Keratinocyte (primary cell): ENCODE measurements at places on chromosomes 13 and 19. TPM values are rescaled to one million over a fixed set of nuclear protein-coding genes. Genes with fewer than 3 reads are reported as not detected.

The ZNF155 gene
- polyA plus RNA-seq: 5.0 to 7.0 TPM (median 6.2 TPM) in 3 replicates

The LRG1 gene
- 1.2 to 3.5 TPM (median 1.3 TPM) in 3 replicates for polyA plus RNA-seq

The DMKN gene
- 235 to 251 TPM (median 238 TPM) in 3 replicates for polyA plus RNA-seq

The FPR3 gene
- not detected in 3 replicates for polyA plus RNA-seq

The SIRT6 gene
- 14.6 to 28.6 TPM (median 17.4 TPM) in 3 replicates for polyA plus RNA-seq

The DLL3 gene
- 0.80 to 1.1 TPM (median 0.89 TPM) in 3 replicates for polyA plus RNA-seq

The ICAM1 gene
- polyA plus RNA-seq: 0.30 to 0.56 TPM (median 0.35 TPM) in 3 replicates

The LILRB4 gene
- not detected in 3 replicates for polyA plus RNA-seq

The CRB3 gene
- polyA plus RNA-seq: 5.5 to 11.9 TPM (median 6.1 TPM) in 3 replicates

The KCNJ14 gene
- 0.34 to 0.46 TPM (median 0.39 TPM) in 3 replicates for polyA plus RNA-seq

The NDUFS7 gene
- 23.2 to 52.1 TPM (median 41.3 TPM) in 3 replicates for polyA plus RNA-seq

The ATXN8OS gene
- polyA plus RNA-seq: not detected in 3 replicates

- DNase-seq: no peak
These were observed 5.8 kb downstream of the ZIC2 start for GRCh38 chr13:99987154-99988019.

GRCh38 chr19:10643968-10644259, 10.2 kb upstream of the ILF3 start:
- no peak for DNase-seq

DNA sequence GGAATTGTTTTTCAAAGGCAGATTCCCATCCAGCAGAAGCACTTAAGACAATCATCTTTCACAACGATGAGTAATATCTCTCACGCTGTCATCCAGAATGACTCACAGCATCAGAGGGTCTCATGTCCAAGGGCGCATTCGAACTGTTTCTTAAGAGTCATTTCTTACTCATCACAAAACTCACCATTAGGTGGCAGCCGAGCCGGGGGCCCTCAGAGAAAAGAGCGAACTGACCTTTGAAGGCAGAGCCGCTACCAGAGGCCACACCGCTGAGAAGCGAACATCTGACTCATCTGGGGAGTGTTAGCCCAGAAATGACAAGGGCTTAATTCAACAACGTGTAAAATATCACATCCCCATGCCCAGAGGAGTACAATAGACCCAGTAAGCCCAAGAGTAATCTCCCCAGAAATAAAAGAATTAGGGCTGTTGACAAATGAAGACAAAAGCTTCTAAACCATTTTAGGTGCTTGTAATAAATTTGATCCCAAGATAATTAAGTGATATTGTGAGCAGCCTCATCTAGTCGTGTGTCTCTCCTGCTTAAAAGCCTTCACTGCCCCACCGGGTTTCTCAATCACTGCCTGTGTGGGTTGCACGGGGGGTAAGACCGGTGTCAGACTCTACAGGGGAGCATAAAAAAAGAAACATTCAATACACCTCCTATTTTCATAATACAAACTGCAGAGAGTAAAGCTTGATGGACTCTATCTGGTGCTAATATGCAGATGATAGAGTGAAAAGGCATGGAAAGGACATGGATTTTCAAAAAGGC, 96.2 kb downstream of the CYSLTR2 start:
- DNase-seq: peak; percentile 92

- DNase-seq: no peak
These were observed 16.7 kb upstream of the CCDC124 start for GRCh38 chr19:17915940-17916593.

GRCh38 chr13:71260246-71260645, 606.8 kb downstream of the DACH1 start:
- no peak for DNase-seq

DNA sequence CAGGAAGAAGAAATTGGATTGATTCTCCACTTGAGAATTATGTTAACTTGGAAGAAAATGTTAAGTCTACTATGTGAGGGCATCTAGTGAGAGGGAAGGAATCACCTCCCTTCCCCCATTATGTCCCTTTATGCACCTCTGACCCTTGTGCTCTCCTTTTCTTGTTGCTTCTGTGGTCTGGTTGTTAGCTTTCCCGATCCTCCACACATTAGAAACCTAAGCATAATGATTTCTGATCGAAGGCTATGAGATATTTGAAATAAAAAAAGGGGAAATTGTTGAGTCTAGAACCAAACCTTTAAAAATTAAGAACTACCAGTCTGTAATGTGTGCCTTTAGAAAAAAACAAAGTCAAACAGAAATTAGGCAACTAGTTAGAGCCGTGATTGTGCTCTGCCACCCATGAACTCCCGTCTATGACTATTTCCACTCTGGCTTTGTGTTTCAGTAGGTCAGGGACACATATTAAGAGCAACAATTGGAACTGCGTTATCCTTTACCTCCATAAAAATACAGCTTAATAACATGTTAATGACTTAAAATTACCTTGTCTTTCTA, 463 bp upstream of the GPC6 start:
- DNase-seq: no peak

DNA sequence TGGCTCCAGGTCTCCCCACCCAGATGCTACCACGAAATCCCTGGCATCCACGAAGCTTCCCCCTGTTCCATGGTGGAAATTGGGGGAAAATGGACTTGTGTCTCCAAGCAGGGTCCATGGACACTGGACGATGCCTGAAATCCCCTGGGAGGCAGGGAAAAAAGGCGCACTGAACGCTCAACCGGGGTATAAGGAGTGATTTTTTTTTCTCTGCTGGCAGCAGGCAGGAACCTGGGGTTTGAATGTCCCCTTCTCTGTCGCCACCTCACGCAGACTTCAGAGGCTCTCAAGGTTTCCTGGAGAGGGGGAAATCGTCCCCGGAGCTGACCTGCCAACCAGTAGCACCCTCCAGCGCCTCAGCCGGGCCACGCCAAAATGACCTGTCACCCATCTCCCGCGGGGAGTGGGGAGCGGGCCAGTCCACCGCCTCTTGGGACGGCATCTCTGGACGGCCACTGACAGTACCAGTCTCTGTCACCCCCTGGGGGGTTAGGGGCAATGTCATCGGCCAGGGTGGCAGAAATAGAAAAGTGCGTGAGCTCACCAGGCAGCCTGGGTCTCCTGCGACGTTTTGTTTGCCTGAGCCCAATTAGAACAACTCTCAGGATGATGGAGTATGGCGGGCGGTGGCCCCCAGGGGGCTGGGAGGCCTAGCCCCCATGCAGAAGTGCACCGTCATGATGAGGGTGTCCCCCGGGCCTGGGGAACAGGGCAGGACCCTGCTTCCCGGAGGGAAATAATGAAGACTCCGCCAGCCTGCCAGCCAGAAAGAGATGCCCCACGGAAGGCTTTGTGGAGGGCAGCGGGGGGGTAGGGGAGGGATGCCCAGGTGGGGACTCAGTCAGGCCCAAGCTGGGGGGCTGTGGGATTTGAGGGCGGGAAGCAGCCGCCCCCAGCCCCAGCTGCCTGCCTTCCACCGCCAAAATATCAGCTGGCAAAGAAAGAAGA, 2.6 kb downstream of the PTPRS start:
- DNase-seq: no peak

DNA sequence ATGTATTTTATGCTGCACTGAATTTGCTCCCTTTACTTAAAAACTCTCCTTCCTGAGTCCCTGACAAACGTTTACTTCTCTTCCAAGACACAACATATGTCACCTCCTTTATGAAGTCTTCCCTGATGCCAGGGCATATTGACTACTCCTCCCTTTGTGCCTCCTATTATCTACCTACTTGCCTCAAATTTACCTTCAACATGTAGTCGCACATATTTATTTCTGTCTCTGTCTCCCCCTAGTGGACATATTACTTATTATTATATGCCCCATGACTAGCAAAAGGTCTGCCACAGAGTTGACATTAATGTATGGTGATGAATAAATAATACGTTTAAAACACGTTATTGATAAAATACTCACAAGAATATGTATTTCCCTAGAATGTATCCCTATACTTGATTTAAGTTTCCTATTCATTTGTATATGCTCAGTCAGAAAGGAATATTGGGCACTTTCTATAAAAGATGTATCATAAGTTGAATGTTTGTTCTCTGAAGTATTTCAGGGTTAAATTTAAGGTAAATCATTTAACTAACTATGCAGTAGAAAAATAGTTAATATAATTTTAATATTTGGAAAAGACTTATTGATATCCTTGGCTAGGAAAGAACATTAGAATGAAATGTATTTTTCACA, 250.3 kb upstream of the ATXN8OS start:
- DNase-seq: no peak

DNA sequence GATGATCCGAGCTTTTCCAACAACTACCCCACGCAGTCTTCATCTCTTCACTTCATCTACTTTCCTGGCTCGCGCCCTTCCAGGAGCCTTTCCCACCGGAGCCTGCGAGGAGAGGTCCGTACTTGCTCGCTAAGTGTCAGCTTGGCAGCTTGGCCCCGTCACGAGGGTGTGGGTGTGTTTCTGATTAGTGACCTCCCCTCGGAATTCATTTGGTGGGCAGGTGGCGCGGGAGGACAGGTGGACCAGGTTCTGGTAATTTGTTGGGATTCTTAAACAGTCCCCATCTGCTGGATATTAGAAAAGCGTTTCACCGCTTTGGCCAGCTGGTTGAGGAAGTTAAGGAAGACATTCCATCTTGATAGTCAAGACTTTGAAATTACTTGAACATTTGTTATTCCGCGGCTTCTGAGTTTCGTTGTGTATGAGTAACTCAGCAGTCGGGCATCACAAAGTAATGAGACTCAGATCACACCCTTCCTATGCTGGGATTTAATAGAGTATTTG, 515 bp downstream of the UFM1 start:
- DNase-seq: no peak

DNA sequence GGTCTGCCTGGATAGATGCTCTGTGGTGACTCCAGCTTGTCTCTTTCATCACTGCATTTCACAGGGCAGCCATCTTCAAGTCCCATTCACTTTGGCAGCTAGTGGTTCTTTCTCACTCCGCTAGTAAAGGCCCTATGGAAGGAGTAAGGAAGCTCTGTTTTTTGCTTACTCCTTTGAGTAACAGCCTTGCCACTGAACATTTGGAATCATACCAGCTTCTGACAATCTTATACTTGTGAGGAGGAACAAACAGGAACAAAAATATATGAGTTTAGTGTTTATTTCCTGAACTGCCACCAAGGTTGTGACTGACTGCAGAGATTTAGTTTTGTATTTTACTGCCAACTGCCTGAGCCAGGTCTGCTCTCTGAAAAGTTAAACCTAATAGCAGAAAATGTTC, 38.7 kb downstream of the KCTD4 start:
- DNase-seq: no peak

GRCh38 chr19:32308431-32309077, 36.9 kb upstream of the ZNF507 start:
- no peak for DNase-seq

DNA sequence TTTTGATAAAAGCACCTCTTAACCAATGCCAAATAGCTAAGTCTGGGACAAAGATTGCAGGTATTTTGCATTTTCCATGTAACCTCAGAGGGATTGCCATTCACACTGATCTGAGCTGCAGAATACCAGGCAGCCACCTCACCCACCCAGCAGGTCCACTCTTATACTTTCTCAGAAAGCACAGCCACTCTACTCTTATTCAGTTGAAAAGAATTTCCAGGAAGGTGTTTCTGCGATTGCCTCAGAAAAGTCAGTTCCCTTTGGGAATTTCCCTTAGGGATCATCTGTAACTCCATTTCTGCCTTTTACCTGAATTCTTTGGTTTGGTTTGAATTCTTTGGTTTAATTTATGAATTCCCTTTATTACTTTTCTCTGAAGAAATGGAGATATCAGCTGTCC, 904 bp upstream of the ALOX5AP start:
- DNase-seq: no peak

GRCh38 chr19:49710372-49710951, 19.5 kb downstream of the CPT1C start:
- DNase-seq: no peak

DNA sequence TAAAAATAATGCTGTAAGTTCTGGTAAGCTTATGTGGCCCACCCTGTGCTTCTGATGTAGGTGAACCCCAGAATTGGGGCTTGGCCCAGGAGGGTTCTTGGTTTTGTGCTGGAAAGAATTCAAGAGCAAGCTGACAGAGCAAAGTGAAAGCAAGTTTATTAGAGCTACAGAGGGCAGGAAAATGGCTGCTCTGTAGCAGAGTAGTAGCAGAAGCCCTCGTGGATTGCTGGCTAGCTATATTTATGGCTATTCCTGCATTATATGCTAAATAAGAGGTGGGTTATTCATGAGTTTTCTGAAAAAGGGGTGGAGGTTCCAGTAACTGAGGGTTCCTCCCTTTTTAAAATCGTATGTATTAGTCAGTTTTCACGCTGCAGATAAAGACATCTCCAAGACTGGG, 20.6 kb upstream of the ZNF599 start:
- no peak for DNase-seq

DNA sequence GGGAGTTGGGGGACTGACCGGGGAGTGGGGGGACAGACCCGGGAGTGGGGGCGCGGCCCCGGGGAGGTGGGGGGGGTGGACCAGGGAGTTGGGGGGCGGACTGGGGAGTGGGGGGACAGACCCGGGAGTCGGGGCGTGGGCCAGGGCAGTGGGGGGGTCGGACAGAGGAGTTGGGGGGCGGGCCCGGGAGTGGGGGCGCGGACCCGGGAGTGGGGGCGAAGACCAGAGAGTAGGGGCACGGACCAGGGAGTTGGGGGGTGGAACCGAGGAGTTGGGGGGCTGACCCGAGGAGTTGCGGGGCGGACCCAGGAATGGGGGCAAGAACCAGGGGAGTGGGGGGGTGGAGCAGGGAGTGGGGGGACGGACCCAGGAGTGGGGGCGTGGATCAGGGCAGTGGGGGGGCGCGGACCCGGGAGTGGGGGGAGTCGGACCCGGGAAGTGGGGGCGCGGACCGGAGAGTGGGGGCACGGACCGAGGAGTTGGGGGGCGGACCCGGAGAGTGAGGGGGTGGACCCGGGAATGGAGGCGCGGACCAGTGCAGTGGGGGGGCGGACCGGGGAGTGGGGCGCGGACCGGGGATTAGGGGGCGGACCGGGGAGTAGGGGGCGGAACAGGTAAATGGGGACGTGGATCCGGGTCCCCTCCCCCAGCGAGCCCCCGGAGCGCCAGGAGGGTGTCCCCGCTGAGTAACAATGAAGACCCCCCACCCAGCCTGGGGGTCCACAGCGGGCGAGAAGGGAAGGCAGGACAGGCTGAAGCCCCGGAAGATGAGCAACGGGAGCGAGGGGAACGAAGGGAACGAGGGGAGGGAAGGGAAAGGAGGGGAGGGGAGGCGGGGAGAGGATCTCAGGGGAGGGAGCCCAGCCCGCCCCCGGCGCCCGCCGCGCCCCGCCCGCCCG, 589 bp downstream of the R3HDM4 start:
- DNase-seq: no peak
